NCI-H446 treated with DMSO at 0.1 percent for 48 hours (cell line): ENCODE measurements at places on chromosomes 11 and 22.

- no peak for DNase-seq
Observed at GRCh38 chr11:33560729-33561128, 139.9 kb downstream of the C11orf91 start.

DNA sequence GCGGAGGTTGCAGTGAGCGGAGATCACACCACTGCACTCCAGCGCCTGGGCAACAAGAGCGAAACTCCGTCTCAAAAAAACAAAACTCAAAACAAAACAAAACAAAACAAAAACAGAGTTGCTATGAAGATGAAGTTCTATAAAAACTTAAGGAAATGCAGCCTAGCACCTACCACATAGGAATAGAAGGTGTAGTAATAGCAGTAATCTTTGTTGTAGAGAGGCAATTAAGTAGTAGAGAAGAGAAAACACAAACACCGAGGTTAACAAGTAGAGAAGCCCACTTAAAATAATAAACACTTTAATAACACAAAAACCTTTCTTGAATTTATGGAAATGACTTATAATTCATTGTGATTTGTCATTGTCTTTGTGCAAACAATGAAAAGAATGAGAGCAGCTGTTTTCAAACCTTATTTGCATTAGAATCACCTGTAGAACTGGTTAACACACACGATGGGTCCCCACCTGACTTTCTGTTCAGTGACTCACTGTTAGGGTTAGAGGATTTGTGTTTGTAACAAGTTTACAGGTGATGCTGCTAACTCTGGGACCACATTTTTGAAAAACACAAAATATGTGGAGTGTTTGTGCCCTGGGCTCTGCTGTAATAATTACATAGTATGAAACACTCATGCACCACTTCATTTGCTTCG is 43.1 kb downstream of the TYR start:
- DNase-seq = no peak

DNA sequence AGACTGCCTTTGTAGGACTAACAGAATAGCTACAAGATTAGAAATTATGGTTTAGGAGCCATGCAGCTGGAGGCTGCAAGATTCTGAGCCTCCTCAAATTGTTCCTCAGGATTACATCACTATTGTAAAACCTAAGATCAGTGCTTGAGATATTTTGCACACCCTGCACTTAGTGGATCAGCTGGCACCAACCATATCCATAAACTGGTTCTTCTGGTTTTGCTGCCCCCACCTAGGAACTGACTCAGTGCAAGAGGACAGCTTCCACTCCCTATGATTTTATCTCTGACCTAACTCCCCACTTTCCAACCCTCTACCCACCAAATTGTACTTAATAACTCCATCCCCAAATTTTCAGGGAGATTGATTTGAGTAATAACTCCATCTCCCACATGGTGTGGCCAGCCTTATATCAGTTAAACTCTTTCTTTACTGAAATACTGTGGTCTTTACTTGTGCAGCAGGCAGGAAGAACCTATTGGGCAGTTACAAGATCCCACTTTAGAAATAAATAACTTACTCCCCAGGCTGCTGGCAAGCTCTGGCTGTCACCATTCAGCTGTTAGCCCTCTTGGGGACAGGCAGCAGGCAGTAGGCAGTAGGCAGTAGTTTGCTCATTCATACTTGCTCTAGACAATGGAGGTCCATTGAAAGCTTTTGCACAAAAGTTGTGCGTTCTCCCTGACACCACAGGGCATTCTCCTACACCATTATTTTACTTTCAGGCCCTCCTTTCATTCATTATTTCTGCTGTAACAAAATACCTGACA is 119.0 kb downstream of the SLC17A6 start:
- DNase-seq = no peak

GRCh38 chr11:46367244-46367915 is 14.1 kb upstream of the MDK start:
- DNase-seq = no peak

GRCh38 chr22:36658900-36659299 is 44.7 kb downstream of the CACNG2 start:
- DNase-seq = no peak

DNA sequence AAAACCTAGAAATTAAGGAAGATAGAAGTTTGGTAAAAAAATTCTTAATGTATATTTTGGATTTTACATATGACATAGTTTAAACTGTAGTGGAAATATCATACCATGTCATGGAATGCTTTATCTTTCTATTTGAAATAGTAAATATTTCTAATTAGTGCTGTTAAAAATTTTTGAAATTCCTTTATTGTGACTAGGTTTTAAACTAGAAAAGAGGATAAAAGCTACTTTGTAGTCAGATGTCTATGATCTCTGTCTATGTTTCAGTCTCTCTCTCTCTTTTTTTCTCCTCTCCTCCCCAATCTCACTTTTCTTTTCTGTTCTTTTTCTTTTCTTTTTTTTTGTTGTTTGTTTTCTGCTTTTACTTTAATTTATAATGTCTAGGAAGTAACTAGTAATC is 226.2 kb downstream of the TMEM135 start:
- DNase-seq = no peak

DNA sequence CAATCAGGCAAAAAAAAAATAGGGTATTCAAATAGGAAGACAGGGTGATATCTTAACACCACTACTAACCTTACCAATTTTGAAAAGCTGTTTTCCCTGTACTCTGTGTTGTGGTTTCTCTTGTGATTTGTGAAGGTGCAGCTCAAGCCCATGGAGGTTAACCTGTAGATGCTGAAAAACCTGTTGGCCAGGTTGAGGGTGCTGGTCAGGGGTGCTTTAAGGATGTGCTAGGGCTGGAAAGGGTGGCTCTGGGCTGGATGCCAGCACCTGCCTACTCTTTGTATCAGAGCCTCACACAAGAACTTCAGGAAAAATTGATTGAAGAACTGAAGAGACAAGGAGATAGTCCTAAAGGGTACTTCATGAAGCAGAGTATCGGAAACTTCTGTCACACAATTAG is 18.3 kb upstream of the OR5M8 start:
- no peak for DNase-seq

- DNase-seq = no peak
Observed at GRCh38 chr22:17264321-17265052, 45.3 kb upstream of the ADA2 start.

GRCh38 chr11:34254011-34254410 is 103.8 kb downstream of the ABTB2 start:
- no peak for DNase-seq

DNA sequence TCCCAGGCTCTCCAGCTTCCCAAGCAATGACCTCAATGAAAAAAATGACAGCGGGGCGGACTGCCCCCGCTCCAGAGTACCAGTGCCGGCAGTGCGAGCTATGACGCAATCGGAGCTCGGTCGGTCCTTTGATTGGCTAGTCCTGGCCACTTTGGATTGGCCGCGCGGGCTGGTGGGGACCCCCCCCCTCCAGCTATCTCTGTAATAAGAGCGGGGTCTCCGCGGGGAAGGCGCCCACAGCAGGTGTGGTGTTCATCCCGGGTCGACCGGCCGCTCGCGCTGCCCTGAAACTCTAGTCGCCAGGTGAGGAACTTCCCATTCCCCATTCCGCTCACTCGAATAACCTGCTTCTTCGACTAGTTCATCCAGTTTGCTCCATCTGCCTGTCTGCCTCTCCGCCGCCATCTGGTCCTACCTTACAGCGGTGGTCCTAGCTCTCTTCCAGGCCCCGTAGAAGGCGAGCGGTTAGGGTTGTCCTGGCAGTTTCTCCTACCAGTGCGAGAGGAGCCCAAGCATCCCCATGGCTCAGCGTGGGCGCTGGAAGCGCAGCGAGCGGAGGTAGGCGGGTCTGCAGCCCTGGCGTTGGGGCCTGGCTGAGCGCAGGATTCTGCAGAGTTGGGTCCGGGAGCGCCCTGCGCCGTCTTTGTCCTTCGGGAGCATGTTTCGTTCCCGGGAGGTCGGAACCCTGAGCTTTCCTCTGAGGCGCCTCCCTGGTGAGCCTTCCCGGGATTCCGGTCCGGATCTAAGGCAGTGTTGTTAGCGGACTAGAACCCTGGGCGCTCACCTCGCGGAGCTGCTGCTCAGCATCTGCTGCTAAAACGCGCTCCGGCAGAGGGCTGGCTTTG is at the start of gene CALCB:
CALCB (plus strand) TSS at position 233 of the 845 bp plus-strand sequence. CDS start 1,126 bp downstream, outside the sequence.
- DNase-seq = no peak

DNA sequence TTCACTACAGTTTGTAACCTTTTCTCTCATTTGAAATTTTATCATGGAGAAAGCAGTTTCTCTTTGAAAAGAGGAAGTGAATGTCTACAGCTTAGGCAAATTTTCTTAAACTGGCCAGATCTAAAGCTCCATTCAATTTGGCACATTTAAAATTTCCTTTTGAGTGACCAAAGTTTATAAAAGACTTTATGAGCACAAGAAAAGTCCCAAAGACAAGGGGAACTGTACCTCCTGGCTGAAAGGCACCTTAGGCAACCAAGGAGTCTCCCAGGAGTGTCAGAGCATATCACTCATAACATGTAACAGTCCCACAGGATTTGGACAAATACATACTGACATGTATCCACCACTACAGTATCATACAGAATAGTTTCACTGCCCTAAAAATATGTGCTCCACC is 41.3 kb downstream of the NARS2 start:
- no peak for DNase-seq

DNA sequence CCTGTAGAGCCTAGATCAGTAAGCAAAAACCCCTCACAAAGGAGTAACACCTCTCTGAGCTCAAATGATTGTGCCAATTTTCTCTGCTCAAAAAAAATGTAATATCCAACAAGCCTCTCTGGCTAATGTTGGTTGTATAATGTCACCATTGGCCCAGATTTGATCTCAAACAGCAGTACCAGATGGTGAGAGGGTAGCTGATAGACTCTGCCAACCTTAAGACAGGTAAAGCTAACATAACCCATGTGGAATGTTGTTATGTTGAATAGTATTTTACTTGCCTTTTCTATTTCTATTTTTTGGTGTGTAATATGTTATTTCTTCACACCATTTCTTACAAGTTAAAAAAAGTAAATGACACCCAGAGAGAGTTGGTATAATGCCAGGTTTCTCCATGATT is 166.7 kb upstream of the GUCY1A2 start:
- no peak for DNase-seq

- no peak for DNase-seq
Observed at GRCh38 chr11:128785141-128785540, 82.0 kb downstream of the KCNJ1 start.

DNA sequence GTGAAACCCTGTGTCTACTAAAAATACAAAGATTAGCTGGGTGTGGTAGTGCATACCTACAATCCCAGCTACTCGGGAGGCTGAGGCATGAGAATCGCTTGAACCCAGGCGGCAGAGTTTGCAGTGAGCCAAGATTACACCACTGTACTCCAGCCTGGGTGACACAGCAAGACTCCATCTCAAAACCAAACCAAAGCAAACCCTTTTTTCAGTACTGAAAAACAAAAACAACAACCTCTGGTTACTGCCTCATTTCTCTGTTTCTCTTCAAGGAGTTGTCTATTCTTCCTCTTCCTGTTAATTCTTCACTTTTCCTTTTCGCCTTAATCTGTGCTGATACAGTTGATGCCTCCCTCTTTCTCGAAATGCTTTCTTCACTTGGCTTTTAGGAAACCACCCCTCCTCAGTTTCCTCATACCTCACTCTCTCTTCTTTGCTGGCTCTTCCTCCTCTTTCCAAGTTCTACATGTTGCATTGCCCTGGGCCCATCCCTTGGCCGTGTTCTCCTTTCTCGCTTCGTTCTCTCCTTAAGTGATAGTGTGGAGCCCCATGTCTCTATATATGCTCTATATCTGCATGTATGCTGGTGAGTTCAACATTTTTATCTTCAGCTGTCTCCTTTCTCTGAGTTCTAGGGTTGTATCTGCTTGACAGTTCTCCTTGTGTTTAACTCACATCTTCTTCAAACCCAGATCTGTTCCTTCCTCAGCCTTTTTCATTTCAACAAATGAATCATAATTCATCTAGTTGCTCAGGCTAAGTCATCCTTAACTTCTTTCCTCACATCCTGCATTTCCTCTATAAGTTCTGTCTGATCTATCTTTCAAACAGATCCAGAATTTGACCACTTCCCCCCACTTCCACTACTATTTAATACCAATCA is 37.1 kb downstream of the NUCB2 start:
- DNase-seq = no peak

- no peak for DNase-seq
Observed at GRCh38 chr11:122737951-122738693, 82.6 kb downstream of the UBASH3B start.

GRCh38 chr22:17664414-17665055 is 26.0 kb downstream of the BCL2L13 start:
- no peak for DNase-seq

- no peak for DNase-seq
Observed at GRCh38 chr11:29782447-29782846, 234.4 kb downstream of the KCNA4 start.

DNA sequence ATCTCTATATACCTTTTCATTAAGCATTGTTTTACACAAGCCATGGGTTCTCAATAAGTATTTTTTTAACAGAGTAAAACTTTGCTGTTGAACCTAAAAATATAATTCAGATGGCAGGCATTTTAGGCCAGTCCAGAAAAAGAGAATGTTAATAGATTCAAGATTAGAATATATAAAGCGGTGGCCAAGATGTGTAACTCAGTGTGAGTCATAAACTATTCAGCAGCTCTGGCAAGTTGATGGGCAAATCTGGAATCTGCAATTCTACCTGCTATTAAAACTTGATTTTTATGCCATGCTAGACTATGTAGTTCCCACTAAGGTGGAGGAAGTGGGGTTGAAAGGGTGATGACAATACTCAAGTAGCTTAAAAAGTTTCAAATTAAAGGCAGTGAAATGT is 45.4 kb downstream of the CASP12 start:
- no peak for DNase-seq

GRCh38 chr11:82823647-82824619 is 76.3 kb downstream of the PRCP start:
- peak; percentile 95 for DNase-seq

GRCh38 chr11:3178349-3178748 is 13.2 kb upstream of the OSBPL5 start:
- no peak for DNase-seq

GRCh38 chr11:66142370-66143263 is 72.5 kb downstream of the PACS1 start:
- DNase-seq = no peak

DNA sequence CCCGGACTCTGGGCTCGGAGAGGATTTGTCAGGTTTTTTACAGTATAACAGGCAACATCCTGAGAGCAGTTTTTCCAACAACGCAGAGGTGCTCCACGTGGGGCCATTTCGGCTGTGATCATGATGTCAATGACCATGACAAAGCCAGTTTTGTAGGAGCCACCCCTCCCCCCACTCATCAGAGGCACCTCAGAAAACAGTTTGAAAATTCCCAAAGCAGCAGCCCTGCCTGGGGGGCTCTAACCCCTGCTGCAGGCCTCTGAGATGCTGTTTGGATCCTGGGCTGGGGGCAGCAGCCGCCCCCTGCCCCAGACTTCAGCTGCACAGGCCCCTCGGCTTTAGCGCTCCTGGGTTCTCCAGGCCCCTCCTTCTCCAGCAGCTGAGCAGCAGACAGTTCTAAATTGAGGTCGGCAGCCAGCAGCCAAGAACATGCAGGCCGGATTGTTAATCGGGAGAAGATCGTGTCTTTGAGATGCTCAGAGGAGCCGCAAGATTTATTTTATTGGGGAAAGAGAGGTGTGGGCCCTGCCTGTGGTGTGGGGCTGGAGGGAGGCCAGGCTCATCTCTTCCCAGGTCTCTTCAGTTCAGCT is 19.4 kb downstream of the NFAM1 start:
- no peak for DNase-seq
